Hematopoietic multipotent progenitor cell treated with erythropoietin and hydrocortisone succinate and interleukin-3 and kit ligand, for 17 days (in vitro differentiated cells): ENCODE measurements at places on chromosomes 3 and 15.
A peak's percentile ranks its signal among the peaks of the same experiment; 100 is the strongest.

GRCh38 chr15:64193971-64194370 lies 31.1 kb upstream of the PPIB start:
- no peak for DNase-seq

DNA sequence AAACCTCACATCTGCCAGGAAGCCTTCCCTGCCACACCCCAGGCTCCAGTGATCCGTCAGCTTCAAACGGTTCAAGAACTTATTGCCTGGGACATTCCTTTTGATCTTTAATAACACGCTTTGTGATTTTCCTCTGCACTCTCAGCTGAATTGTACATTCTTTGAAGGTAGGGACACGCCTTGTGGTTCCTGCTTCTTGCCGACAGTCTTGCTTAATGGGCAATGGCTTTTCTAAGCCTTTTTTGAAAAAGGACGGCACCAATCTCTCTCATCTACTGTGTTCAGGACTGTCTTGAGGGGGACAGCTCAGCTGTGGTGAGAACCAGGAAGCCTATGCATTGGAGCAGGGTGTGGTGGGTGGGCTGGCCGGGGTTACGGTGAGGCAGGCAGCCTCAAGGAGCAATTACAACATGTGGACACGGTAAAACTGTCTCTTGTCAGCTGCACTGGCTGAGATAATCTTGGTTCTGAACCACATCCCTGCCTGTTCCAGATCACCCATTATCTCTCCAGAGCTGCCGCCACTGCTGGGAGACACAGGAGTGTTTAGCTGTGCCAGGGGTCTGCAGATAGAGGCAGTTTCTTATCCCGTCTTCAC lies 46.0 kb upstream of the GLCE start:
- DNase-seq, result peak; percentile 13

DNA sequence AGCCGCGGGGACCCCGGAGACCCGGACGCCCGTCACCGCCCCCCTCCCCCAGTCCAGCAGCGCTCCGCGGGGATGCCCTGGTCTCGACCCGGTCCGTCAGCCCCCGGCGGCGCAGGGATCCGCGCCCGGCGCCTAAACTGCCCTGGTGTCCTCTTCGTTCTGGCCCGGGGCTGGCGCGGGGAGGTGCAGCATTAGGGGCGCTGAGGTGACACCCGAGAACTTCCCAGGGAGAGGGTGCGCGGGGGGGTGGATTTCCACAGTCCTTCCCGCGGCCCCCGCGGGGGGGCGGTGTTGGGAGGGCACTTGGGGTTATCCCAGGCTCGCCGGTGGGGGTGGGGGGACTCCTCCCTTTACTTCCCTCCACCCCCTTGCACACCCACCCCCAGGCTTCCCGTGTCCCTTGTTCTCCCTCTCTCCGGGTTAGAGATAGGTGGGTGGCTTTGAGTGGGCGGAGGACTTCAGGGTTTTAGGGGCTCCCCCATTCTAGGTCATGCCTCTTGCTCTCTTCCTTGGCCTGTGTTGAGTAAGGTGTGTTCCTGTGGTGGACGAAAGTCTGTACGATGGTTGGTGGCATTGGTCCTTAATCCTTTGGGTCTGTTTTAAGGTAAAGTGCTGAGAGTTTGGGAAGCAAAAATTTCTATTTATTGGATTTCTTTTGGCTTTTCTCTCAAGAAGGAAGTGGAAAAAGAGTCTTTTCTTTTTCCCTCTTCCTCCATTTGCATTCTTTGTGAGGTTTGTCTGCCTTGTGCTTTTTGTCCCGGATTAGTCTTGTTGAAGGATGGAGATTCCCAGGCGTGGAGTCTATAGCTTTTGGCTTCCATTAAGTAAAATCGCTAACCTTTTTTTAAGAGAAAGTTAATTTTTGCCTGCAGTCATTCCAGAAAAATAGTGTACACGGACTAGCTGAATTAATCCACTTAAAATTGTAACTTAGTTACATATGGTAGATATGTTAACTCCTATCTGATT lies 811 bp downstream of the SKIL start:
- DNase-seq, result peak; percentile 66

- no peak for DNase-seq
Measured at GRCh38 chr3:185399737-185400667, 37.1 kb downstream of the MAP3K13 start.

DNA sequence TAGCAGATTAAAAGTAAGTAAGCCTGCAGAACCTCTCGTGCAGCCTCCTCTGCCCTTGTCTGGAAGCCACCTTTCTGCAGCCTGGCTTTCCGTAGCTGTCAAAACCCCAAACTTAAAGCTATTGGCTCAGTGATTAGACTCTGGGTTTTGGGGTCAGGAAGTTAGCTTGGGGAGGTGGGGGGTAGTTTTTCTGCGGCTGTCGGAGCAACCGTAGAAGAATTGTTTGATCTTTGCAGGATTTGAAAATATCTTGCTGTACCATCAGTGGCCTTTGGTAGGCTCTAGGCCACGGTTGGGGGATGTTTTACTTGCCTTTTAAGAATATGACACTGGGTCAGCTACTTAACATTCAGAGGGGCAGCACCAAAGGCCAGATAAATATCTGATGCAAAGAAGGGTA lies 88.4 kb upstream of the RASGRP1 start:
- DNase-seq, result no peak

DNA sequence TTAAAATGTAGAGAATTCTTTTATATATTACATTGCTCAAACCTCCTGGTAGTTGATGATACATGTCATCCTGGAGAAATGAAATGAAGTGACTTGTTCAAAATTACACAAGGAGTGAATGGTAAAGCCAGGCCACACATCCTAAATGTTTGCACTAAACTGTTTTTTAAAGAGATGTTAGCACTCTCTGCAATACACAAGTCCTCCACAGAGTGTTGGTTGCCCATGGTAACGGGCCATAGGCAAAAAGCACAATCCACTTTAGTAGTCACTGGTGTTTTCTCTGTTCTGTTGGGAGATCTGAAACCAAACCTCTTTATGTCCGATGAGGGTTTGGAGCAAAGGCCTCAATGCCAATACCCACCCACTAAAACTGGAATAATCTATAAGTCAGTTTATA lies 907.4 kb downstream of the NTRK3 start:
- DNase-seq, result no peak

DNA sequence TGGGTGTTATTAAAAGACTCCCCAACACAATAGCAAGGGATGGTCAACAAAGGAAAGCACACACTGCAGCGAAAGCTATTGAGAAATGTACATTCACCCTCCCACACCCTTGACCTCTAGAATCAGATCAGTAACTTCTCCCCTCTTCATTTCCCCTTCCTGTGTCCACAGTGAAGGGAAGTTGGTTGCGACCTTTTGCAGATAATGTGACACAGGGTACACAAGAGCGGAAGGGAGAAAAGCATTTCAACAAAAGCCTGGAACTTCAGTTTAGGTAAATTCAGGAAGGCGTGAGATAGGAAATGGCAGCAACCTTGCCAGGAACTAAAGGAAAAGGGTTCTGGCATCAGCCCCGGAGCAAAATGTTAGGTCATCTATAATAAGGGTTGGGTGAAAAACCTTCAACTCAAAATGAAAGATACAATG lies 899.8 kb downstream of the MCTP2 start:
- no peak for DNase-seq

- DNase-seq, result no peak
Measured at GRCh38 chr15:101033801-101034200, 114.6 kb downstream of the LRRK1 start.

DNA sequence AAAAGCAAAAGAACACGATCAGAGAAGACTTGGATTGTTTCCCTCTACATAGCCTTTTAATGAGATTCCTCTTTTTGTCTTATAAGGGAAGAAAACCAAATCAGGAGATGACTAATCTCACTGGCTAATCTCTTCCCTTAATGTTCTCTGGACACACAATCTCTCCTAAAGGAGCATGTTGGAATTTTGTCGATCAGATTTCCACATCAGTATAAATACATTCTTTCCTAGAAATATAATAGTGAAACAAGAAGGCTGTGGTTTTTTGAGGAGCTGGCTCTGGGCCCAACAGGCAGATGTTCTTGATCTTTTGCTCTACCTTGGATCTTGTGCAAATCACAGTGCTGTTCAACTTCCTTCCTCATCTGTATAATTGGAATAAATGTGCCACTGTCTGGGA lies 94.0 kb downstream of the GTPBP8 start:
- DNase-seq, result no peak

GRCh38 chr3:157544501-157545130 lies 41.4 kb upstream of the VEPH1 start:
- no peak for DNase-seq

GRCh38 chr3:71584394-71585011 lies 975 bp upstream of the FOXP1 start:
- peak; percentile 83 for DNase-seq

DNA sequence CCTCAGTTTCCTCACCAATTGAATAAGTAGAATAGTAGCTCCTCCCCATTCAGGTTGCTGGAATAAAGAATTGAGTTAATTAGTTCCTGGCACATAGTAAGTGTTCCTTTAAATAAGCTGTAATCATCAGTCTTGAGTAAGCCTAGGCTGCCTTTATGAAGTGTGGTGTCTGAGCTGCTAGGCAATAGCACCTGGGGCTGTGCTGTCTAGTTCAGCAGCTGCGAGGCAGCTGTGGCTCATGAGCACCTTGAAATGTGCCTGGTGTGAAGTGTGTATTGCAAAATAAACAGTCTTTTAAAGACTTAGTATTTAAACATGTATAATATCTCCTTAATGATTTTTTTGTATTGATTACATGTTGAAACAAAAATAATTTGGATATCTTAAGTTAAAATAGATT lies 77.6 kb downstream of the TOP2B start:
- no peak for DNase-seq

DNA sequence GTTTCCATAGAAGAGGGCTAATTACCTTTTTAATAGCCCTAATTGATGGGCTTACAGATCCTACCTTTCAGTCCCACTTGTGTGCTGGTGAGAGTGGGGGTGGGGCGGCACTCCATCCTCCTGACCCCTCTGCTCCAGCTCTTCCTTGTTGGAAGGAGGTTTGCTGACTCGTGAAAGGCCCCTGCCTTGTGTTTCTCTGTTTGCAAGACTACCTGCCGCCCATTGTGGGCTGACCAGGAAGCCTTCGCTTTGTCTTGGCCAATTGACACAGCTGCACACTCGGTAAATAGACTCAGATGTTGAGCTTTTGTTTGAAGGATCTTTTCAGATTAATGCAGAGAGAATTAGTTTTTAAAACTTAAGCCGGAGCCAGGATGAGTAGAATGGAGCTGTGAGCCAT lies 197.3 kb upstream of the HES1 start:
- no peak for DNase-seq

DNA sequence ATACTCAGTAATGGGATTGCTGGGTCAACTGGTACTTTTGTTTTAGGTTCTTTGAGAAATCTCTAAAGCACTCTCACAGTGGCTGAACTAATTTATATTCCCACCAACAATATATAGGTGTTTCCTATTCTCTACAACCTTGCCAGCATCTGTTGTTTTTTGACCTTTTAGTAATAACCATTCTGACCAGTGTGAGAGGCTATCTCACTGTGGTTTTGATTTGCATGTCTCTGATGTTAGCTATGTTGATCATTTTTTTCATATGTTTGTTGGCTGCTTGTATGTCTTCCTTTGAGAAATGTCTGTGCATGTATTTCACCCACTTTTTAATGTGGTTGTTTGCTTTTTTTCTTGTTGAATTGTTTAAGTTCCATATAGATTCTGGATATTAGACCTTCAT lies 98.2 kb upstream of the DCBLD2 start:
- no peak for DNase-seq

GRCh38 chr3:177833332-177833731 lies 636.0 kb upstream of the TBL1XR1 start:
- no peak for DNase-seq

- DNase-seq, result no peak
Measured at GRCh38 chr3:81932681-81933080, 171.2 kb upstream of the GBE1 start.

GRCh38 chr15:50390554-50391264 lies 33.5 kb upstream of the USP8 start:
- no peak for DNase-seq

- no peak for DNase-seq
Measured at GRCh38 chr3:26719134-26719533, 96.6 kb downstream of the LRRC3B start.
